Cortex of kidney (tissue), 1 donor: ENCODE measurements at places on chromosomes 12 and 14.

- DNase-seq: no peak
Measured at GRCh38 chr14:60643463-60644314, 5.6 kb downstream of the SIX1 start.

DNA sequence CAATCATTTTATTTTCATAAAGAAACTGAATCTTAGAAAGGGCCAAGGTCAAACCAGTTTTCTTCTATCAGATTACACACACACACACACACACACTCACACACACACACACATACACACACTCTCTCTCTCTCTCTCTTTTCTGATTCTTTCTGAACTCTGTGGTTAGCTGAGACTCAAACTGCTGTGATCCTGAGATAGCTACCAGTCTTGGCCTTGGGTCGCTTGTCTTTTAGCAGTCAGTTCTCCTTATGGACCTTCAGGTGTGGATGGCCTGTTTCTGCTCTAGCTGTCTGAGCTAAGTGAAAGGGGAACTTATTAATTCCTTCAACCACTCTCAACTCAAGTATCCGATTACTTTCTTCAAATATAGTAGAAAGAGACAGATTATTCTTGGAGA is 145.1 kb downstream of the GRIP1 start:
- DNase-seq: no peak

DNA sequence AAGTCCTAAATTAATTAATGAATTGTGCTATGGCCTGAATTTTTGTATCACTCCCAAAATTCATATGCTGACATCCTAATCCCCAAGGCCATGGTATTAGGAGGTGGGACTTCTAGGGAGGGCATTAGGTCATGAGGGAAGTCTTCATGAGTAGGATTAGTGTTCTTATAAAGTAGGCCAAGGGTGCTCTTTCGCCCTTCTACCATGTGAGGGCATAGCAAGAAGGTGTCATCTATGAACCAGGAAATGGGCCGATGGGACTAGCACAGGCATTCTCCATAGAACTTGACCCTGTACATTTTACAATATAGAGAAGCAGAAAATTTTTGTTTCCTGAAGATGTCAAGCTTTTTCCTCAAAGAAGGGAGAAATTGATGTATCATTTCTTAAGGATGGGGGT is 12.5 kb downstream of the SYT10 start:
- no peak for DNase-seq

- no peak for DNase-seq
Measured at GRCh38 chr12:104999347-104999685, 13.2 kb downstream of the NOPCHAP1 start.

GRCh38 chr12:101942250-101942605 is 64.8 kb downstream of the DRAM1 start:
- no peak for DNase-seq
